ENCODE measurements at places on chromosomes 5 and 9. TPM values are rescaled to one million over a fixed set of nuclear protein-coding genes. Genes with fewer than 3 reads are reported as not detected.

- H3K27ac ChIP-seq: no peak overlapping the region
- H3K36me3 ChIP-seq: peaks cover 35% of the 10 kb centered on the region
- H3K4me1 ChIP-seq: no peaks in the 10 kb centered on the region
- H3K4me3 ChIP-seq: no peak overlapping the region
- no peaks in the 10 kb centered on the region for H3K27me3 ChIP-seq
- no peak for DNase-seq
Observed at GRCh38 chr5:32254881-32255539, 57.7 kb downstream of the MTMR12 start.

DNA sequence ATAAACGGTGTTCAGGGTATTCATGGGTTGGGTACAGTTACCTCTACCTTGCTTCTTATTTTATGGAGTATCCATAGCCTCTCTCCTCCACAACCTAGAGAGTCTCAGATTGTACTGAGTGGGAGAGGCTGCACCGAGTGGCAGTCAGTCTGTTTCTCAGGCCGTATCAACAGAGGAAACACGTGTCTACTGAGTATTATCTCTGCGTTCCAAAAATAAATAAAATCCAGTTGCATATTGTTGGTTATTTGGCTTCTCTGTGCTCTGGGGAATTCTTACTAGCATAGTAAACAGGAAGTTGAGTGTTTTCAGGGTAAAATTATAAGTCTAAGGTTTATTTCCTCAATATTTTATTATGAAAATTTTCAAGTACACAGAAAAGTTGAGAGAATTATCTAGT is 231.0 kb downstream of the ARHGEF28 start:
- no peak overlapping the region for H3K4me3 ChIP-seq
- no peak for DNase-seq
- H3K27ac ChIP-seq: no peak overlapping the region
- H3K36me3 ChIP-seq: peaks cover 13% of the 10 kb centered on the region

DNA sequence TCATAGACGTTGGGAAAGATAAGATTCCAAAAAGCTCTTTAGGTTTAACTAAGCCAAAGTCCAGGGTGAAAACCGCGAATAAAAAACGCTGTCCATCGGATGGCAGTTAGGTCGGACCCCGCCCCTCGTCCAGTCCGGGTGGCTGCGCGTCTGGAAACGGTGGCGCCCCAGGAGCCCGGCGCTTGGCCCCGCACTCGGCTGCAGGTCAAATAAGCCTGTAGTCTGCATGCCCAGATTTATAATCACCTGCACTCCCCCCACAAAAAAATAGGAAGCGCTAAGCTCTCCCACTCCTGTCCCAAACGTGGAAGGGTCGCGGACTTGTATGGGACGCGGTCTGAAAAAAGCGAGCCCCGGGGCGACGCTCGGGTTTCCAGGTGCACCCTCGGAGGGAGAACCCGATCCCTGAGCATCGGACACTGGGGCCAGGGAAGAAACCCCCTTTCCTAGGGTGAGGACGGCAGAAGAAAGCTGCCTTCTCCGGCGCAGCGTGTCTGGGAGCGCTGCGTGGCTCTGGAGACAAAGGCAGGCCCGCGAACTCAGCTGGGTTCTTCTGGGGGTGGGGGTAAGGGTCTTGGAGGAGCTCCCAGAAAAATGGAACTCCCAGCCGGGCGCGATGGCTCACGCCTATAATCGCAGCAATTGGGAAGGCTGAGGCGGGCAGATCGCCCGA is 923 bp upstream of the ZBTB5 start:
- peak; percentile 37 for DNase-seq
- peak overlapping the region; percentile 92 for H3K4me3 ChIP-seq
- H3K36me3 ChIP-seq: no peaks in the 10 kb centered on the region
- H3K27ac ChIP-seq: peak overlapping the region; percentile 99

GRCh38 chr9:97830884-97831829 is 21.9 kb upstream of the FOXE1 start:
- no peaks in the 10 kb centered on the region for H3K27me3 ChIP-seq
- H3K36me3 ChIP-seq: no peaks in the 10 kb centered on the region
- H3K27ac ChIP-seq: no peak overlapping the region
- no peak for DNase-seq

GRCh38 chr9:117916291-117916690 is 212.1 kb downstream of the TLR4 start:
- H3K4me3 ChIP-seq: no peak overlapping the region
- DNase-seq: no peak
- no peaks in the 10 kb centered on the region for H3K4me1 ChIP-seq
- no peaks in the 10 kb centered on the region for H3K27me3 ChIP-seq

DNA sequence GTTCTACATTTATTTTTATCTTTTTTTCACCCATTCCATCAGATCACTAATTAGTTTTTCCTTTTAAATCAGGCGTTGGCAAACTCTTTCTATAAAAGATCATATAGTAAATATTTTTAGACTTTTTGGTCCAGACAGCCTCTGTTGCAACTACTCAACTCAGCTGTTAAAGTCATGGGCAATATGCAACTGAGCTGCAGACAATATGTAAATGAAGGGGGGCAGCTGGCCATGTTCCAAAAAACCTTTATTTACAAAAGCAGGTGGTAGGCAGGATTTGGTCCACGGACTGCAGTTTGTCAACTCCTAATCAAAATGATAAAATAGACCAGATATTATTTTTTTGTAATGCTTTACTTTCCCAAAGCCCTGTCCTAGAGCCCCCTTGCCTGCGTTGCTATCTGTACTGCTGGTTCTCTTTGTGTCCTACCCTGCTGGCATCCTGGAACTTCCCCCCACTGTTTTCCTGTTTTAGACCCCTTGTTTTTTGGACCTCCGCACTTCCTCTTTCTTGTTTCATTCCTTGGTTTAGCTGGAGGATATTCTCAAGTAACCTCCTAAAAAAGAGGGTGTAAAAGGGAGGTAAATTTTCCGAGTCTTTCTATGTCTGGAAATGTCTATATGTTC is 24.7 kb upstream of the TNFSF8 start:
- H3K4me3 ChIP-seq: no peak overlapping the region
- DNase-seq: no peak
- no peaks in the 10 kb centered on the region for H3K36me3 ChIP-seq
- no peaks in the 10 kb centered on the region for H3K27me3 ChIP-seq

The SLCO4C1 gene
- not detected for total RNA-seq

DNA sequence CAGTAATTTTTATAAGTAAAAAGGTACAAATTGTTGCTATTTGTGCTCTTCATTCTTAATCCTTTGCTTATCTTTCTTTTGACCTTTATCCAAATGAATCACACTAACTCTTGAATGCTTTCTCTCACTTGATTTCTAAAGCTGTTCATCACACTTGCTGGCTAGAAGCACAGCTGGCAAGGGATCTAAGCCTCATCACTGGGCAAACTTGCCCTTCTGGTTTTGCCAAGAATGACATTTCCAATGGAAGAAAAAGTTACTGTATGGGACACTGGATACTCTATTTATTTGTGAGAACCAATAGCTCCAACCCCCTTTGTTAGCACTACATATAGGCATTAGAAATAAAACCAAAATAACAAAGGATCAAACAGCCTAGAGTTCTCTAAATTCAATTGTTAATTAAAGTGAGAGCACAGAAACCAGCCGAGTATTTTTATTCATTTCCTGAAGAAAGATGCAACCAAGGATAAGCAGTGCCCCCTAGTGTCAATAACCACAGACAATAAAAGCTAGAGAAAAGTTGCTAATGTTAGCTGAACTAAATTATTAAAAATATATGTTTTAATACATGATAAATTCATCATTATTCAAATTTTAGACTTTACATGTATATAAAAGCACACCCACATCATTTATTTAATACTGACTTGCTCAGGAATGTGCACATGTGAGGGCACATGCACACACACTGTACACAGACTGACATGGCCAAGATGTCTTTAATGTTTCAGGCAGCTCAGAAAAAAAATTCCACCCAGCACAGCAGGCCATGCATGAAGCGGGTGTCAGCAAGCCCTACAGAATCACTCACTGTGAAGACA is 59.8 kb upstream of the POU5F2 start:
- no peaks in the 10 kb centered on the region for H3K36me3 ChIP-seq
- H3K27ac ChIP-seq: no peak overlapping the region
- H3K27me3 ChIP-seq: no peaks in the 10 kb centered on the region

GRCh38 chr5:114210662-114211061 is 151.2 kb upstream of the KCNN2 start:
- no peak for DNase-seq
- H3K4me1 ChIP-seq: no peaks in the 10 kb centered on the region
- H3K27ac ChIP-seq: no peak overlapping the region
- H3K36me3 ChIP-seq: no peaks in the 10 kb centered on the region

DNA sequence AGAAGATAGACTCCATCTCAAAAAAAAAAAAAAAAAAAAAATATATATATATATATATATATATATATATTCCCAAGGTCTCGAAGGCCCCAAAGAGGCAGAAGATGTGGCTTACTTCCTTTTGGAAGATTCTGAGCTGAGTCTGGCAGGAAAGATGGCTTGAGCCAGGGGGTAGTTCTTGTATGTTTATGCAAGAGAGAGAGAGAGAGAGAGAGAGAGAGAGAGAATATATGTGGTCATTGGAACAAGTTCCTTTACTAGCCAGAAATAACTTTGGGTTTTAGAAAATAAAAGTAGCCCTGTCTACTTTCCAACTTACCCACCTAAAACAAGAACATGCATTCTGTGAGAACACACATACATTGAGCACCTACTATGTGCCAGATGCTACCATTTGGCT is 17.6 kb downstream of the NCS1 start:
- H3K27me3 ChIP-seq: no peaks in the 10 kb centered on the region
- no peak overlapping the region for H3K4me3 ChIP-seq
- no peak for DNase-seq

- H3K27me3 ChIP-seq: no peaks in the 10 kb centered on the region
- no peaks in the 10 kb centered on the region for H3K36me3 ChIP-seq
- no peaks in the 10 kb centered on the region for H3K4me1 ChIP-seq
- no peak for DNase-seq
- no peak overlapping the region for H3K27ac ChIP-seq
- no peak overlapping the region for H3K4me3 ChIP-seq
Observed at GRCh38 chr9:12060067-12060466, 633.1 kb upstream of the TYRP1 start.

- no peaks in the 10 kb centered on the region for H3K36me3 ChIP-seq
- H3K27ac ChIP-seq: no peak overlapping the region
- H3K4me3 ChIP-seq: no peak overlapping the region
- DNase-seq: no peak
- no peaks in the 10 kb centered on the region for H3K4me1 ChIP-seq
Observed at GRCh38 chr5:129125819-129126218, 31.3 kb downstream of the ISOC1 start.

DNA sequence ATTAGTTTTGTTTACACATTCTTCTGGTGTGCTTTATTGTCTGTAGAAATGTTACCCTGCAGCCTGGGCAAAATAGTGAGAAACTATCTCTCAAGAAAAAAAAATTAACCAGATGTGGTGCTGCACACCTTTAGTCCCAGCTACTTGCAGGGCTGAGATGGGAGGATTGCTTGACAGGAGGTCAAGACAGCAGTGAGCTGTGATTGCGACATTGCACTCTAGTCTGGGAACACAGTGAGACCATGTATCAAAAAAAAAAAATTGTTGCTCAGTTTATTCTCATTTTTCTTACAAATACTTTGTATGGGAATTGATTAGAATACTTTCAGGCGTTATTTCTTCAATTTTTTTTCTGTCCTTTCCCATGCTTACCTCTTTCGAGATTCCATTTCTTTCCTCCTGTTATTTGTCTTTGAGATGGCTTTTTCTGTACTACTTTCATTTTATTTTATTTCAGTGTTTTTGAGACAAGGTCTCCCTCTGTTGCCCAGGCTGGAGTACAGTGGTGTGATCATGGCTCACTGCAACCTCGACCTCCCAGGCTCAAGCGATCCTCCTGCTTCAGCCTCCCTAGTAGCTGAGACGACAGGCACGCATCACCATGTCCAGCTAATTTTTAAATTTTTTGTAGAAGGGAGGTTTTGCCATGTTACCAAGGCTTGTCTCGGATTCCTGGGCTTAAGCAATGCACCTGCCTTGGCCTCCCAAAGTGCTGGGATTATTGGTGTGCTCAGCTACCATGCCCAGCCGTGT is 24.9 kb downstream of the TENT2 start:
- H3K4me1 ChIP-seq: no peaks in the 10 kb centered on the region
- no peaks in the 10 kb centered on the region for H3K27me3 ChIP-seq
- no peak for DNase-seq
- no peak overlapping the region for H3K4me3 ChIP-seq
- H3K36me3 ChIP-seq: peaks cover 7% of the 10 kb centered on the region
- H3K27ac ChIP-seq: no peak overlapping the region

The NSD1 gene
- total RNA-seq: 22.7 TPM

The LTC4S gene
- total RNA-seq: 91.7 TPM

- H3K36me3 ChIP-seq: no peaks in the 10 kb centered on the region
- H3K4me1 ChIP-seq: no peaks in the 10 kb centered on the region
- no peaks in the 10 kb centered on the region for H3K27me3 ChIP-seq
- DNase-seq: no peak
- H3K27ac ChIP-seq: no peak overlapping the region
- no peak overlapping the region for H3K4me3 ChIP-seq
Observed at GRCh38 chr9:3458806-3459475, 66.9 kb downstream of the RFX3 start.

DNA sequence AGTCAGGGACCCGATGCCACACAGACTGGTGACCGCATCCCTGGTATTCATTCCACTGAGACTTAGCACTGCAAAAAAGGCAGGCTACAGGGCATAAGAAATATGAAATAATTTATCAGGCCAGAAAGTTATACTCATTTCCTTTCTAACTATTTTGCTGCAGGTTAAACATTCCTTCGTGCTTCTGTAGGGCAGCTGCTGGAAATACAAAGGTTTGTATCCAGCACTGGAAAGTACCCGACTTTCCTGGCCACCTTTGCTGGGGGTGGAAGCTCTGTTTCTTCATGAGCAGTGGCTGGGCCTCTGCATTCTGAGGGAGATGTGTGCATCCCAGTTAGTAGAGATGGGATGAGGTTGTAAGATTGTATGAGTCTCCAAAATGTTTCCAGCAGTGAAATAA is 478.6 kb upstream of the WWC1 start:
- H3K27ac ChIP-seq: no peak overlapping the region
- H3K27me3 ChIP-seq: no peaks in the 10 kb centered on the region
- no peaks in the 10 kb centered on the region for H3K36me3 ChIP-seq
- no peaks in the 10 kb centered on the region for H3K4me1 ChIP-seq

DNA sequence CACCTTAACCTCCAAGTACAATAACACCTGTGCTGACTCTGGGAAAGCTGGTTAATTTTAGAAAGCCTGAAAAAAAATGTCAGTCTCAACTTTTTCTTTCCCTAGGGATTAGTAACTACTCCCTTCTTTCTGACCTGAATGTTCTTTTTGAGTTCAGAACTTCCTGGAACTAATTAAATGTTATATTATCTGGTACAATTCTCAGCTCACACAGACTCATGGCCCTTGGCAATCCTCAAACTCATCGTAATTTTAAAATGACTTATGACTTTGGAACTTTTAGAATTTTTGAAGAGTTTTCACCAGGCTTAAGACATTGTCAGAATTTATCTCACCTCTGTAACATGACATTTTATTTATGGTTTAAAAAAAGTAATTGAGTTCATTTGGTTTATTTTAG is 315.0 kb downstream of the FER start:
- no peak overlapping the region for H3K27ac ChIP-seq
- H3K4me3 ChIP-seq: no peak overlapping the region
- no peak for DNase-seq
- H3K36me3 ChIP-seq: no peaks in the 10 kb centered on the region
- H3K27me3 ChIP-seq: no peaks in the 10 kb centered on the region
- no peaks in the 10 kb centered on the region for H3K4me1 ChIP-seq

- no peaks in the 10 kb centered on the region for H3K4me1 ChIP-seq
- H3K4me3 ChIP-seq: peak within 1 kb of the TSS; percentile 64
- H3K27ac ChIP-seq: peak within 1 kb of the TSS; percentile 90
- no peaks in the 10 kb centered on the region for H3K36me3 ChIP-seq
- H3K27me3 ChIP-seq: no peaks in the 10 kb centered on the region
- peak; percentile 97 for DNase-seq
Observed at GRCh38 chr9:77177143-77177893, at the start of gene VPS13A. Gene VPS13A (plus strand): TSS chr9:77177534. CDS start chr9:77177705, 171 bp downstream.

Data from ascending aorta (tissue), 2 donors.